ENCODE measurements at places on chromosomes 6 and 20.

GRCh38 chr6:6863970-6864639 lies 243.7 kb upstream of the RREB1 start:
- DNase-seq = no peak

DNA sequence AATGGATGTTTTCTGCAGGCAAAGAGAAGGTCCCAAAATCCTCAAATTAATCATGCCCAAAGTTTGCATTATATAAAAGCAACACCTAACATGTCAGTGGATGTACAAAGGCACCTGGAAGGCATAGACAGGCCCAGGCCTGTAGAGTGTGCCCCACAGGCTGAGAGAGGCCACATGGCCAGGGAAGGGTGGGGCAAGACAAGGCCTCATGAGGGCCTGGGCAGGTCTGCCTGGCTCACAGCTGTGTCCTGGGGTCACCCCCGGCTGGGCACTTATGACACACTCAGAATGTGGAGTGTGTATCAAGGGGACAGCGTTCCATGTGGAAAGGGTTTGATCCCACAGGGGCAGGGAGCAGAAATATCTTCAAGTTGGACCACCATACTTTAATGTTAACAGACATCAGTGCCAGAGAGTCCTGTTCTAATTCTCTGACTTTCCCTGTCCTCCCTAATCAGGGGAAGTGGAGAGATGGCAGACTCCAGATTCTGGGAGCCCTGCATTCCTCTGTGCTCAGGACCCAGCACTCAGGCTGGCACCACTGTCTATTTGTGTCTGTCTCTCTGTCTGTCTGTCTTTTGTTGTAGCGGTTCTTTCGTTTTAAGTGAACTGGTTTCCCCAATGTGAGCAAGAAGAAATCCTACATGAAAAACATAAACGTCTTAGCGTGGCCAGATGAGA lies 178.3 kb upstream of the FOXA2 start:
- no peak for DNase-seq

GRCh38 chr20:41905199-41905598 lies 287.0 kb upstream of the CHD6 start:
- no peak for DNase-seq

DNA sequence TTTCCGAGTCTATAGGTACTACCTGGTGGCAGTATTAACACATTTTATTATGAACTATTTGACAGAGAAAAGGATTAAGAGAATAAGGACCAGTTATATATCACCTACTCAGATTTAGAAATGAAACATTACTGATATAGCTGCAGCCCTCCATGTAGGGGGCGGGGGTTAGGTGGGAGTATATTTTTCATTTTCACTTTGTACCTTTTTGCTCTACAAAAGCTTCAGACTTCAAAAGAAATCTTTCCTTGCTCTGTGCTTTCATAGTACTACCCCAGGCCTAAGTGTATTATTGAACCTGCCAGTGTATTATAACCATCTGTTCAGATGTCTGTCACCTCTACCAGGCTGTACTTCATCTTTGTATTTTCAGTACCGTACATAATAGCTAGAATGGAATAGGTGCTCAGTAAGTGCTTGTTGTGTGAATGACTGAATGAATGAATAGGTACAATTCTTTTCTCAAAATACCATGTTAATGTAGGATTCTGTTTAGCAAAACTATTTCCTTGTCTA lies 43.0 kb downstream of the CDKAL1 start:
- DNase-seq = no peak

GRCh38 chr20:48975955-48976354 lies 54.4 kb downstream of the ARFGEF2 start:
- DNase-seq = no peak

DNA sequence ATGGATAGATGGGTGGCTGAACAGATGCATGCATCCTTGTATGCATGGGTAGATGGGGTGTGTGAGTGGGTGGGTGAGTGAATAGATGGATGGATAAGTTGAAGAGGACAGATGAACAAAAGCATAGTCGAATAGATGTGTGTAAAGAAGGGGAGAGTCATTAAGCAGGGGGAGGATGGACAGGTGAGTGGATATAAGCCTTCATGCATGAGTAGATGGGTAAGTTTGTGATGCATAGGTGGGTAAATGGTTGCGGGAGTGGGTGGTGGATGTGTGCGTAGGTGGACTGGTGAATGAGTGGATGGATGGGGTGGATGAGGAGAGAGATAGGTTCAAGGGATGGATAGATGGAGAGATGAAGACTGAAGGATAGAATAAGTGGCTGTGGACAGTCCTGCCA lies 29.6 kb downstream of the HLA-DPB1 start:
- no peak for DNase-seq

DNA sequence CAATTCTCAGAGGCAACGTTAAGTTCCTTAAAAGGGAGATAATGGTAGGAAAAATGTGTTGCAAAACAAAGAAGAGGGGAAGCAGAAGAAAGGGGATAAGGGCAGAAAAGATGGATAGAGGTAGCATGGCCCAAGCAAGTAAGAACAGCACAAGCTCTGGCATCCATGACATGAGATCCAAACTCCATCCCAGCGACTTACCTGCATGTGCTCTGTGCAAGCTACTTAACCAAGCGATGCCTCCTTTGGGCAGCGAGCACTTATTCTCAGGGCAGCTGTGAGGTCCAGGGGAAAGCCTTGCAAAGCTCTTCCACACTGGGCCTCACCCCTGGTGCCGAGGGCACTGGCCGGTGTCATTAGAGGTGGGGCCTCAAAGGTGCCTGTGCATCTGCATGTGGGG lies 295.2 kb downstream of the FOXC1 start:
- DNase-seq = no peak

DNA sequence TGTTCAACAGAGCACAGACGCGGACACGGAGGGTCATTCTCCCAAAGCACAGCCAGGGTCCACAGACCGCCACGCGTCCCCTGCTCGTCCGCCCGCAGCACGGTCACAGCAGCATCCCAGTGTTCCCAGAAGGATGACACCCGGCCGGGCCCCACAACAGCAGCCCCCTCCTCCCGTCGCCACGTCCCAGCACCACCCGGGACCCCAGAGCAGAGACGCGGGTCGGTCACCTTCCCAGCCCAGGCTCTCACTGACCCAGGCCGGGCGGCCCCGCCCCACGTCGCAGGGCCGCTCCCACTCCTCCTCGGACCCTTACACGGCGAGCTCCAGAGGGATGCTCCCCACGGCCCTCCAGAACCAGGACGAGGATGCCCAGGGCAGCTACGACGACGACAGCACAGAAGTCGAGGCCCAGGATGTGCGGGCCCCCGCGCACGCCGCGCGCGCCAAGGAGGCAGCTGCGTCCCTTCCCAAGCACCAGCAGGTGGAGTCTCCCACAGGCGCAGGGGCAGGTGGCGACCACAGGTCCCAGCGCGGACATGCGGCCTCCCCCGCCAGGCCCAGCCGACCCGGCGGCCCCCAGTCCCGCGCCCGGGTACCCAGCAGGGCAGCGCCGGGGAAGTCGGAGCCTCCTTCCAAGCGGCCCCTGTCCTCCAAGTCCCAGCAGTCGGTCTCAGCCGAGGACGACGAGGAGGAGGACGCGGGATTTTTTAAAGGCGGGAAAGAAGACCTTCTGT lies 64.3 kb downstream of the FNDC1 start:
- no peak for DNase-seq

DNA sequence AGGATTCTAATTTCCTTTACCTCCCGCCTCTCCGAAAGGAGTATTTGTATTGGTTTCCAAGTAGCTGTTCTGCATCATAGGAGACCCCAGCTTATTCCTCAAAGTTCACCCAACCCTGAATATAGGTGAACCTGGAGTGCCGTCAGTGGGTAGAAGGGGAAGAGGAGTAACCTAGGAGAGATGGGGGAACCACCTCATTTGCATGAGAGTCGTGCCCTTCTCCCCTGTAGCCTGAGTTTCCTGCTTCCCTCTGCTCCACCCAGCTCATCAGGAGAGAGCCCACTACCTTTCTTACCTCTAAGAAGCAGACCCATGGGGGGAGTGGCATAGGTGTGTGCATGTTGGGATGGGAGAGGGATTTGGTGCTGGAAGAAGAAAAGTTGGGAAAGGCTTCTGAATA lies 17.3 kb upstream of the WFDC2 start:
- DNase-seq = no peak

GRCh38 chr6:3311826-3312225 lies 53.1 kb downstream of the PSMG4 start:
- DNase-seq = no peak

DNA sequence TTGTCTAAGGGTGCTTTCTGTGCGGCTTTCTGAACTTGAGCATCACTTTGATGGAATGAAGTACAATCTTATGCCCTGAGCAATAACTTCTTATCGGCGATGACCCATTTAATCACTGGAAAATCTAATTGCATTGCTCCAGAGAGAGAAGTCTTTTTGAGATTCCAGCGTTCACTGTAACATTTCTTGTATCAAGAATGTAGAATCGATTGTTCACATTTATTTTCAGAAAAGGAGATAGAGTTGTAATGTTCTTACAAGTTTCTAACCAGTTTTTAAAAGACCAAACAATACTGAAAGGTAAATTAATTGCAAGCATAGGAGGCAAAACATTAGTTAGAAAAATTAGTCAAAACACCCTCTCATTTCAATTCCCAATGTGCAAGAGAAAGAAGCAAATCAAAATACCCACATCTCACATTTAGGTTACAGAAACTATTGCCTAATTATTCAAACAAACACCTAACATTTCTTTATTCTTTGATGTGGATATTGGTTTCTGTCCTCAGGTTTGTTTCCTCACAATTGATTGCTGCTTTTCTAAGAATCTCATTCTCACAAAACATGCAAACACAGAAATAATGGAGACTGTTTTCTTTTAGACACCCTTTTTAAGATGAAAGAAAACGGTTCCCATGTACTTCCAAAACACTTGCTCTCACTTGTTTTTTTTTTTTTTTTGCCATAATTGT lies 14.8 kb upstream of the PRDM13 start:
- no peak for DNase-seq

GRCh38 chr20:57594092-57594951 lies 25.9 kb downstream of the ZBP1 start:
- DNase-seq = peak; percentile 63

DNA sequence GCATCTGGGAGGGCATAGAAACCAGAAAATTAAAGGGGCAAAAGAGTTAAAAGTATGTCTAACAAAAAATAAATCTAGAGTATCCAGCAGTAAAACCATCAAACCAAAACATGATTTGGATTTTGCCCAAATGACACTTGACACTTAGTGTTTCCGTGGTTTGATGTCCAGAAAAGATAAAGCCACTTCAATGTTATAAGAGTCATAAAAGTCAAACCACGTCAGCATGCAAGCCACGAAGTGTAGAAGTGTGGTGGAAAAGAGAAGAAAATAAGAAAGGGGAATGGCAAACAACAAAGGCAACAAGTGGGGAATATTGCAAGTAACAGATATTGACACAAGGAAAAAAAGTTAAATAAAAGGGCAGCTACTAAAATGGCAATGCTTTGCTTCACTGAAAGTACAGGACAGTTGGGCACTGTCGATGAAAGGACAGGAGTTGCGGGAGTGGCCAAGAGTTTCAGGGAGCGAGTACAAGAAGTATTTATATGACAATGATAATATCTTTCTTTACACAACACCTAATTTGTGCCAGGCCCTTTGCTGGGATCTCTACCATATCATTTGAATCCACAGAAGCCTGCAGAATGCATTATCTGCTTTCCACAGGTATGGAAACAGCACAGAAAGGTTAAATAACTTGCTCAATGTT lies 6.3 kb upstream of the HDDC2 start:
- DNase-seq = no peak

GRCh38 chr20:62900052-62900691 lies 26.1 kb downstream of the DIDO1 start:
- peak; percentile 75 for DNase-seq

GRCh38 chr20:57683287-57683686 lies 26.5 kb downstream of the PMEPA1 start:
- DNase-seq = no peak

- DNase-seq = no peak
Measured at GRCh38 chr20:33992145-33992922, 1.4 kb upstream of the RALY start.

DNA sequence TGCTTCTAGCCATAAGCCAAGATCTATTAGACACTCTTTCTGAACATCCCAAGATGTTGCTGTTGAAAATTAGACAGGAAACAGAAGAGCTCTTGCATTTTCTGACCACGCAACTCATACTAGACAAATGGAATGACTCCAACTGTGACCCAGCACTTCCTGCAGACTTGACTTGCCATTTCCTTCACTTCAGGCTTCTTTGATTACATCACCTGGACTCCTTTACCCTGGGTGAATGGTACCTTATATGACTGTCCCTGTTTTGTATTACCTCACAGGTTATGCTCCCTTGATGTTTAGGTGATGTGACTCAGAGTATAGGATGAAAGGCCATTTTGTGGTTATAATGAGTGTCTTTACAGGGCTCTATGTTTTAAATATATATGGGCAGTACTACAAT lies 236.1 kb downstream of the BMP2 start:
- no peak for DNase-seq

DNA sequence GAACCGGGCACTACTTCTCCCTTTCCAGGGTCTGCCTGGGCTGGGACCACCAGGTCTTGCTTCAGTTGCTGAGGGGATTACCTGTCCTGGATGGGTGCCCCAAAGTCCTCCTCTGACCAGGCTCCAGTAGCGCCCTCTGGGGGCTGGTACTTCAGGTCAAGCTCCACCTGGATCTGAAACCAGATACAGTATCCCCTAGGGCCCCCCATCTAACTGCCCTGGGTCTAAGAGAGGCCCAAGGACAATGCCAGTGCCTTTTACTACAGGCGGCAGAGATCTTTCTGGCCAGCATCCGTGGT lies 11.2 kb upstream of the SPAG4 start:
- peak; percentile 74 for DNase-seq

GRCh38 chr20:39985271-39985827 lies 703.7 kb downstream of the MAFB start:
- DNase-seq = no peak

DNA sequence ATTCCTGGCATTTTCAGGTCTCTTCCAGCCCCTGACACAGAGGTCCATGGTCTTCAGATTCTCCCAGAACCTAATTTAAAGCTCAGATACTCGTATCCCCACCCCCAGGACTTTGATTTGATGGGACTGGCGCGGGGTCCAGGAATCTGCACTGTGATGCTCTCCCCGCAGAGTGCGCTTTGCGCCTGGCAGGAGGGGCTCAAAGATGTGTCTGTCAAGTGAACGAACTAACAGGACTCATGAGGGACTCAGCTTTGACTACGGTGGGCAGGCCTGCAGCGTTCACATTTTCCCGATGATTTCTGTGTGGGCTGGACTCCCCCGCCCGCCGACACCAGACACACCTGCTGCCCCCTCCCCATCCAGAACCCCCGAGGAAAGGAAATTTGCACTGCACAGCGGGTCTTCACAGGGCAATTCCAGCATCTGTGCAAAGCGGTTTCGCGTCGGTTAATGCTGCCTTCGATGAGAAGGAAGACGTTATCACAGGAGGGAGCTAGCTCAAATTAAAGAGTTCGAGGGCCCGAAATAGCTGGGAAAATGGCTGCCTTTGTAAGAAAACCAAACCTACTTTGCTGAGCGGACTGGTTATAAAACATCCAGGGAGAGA lies 90.2 kb downstream of the ZDHHC14 start:
- DNase-seq = no peak

GRCh38 chr6:129648819-129649491 lies 61.0 kb downstream of the ARHGAP18 start:
- no peak for DNase-seq

GRCh38 chr6:125727216-125727615 lies 22.2 kb upstream of the HEY2 start:
- no peak for DNase-seq

GRCh38 chr20:15296422-15296821 lies 959.0 kb upstream of the FLRT3 start:
- no peak for DNase-seq

Measured in OCI-LY7 (cell line).